ENCODE measurements at places on chromosomes 11 and 22.

DNA sequence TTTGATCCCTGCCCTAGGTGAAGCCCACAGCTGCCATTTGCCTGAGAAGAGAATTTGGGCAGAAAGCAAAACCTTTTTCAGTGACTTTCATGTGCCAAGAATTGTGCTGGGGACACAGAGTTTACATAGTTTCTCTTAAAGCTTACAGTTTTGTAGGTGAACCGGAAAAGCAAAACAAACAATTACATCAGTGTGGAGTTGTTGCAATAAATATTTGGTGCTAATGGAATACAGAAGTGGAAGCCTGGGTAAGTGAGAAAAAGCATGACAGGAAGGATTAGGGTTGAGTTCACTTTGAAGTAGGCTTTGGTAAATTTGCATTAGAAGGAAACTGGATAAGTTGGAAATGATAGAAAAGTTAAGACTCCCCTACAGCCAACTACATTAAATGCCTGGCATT lies 82.7 kb downstream of the RASSF10 start:
- DNase-seq = no peak

- no peak for DNase-seq
Measured at GRCh38 chr11:117087446-117087845, 10.8 kb downstream of the SIK3 start.

- DNase-seq = no peak
Measured at GRCh38 chr22:33869946-33870345, 50.3 kb downstream of the LARGE1 start.

DNA sequence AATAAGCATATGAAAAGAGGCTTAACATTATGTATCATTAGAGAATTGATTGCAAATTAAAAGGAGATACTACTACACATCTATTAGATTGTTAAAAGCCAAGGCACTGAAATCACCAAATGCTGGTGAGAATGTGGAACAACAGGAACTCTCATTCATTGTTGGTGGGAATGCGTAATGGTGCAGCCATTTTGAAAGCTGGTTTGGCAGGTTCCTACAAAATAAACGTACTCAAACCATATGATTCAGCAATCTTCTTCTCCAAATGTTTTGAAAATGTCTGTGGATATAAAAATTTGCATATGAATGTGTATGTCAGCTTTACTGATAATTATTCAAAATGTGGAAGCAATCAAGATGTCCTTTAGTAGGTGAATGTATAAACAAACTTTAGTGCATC lies 176.4 kb upstream of the PLET1 start:
- no peak for DNase-seq

- peak; percentile 91 for DNase-seq
Measured at GRCh38 chr11:94876645-94877442, 96.5 kb downstream of the CWC15 start.

GRCh38 chr11:130477586-130478203 lies 29.2 kb downstream of the ADAMTS15 start:
- DNase-seq = no peak

- no peak for DNase-seq
Measured at GRCh38 chr22:40592352-40593113, 44.0 kb downstream of the MRTFA start.

DNA sequence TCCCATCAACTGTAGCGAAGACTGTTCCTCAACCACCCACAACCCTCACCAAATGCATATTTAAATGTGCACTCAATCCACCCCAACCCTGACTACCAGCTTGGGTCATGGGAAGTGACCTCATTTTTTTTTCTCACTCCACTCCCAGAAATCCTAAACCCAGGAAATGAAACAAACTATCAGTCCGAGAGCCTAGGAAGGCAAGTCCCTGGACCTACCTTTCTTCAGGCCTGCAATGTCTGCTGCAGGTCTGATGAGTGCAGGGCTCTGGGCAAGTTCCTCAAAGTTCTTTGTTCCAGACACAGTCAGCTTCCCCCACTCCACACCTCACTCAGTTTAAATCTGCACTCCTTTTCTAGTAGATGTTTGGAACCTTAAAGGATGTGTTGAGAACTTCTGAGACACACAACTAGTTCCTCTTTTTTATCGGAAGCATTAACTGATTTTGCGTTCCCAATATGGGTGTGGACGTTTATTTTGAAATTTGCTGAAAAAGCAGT lies at the start of gene MS4A4E:
TSS of gene MS4A4E (minus strand) at position 398 of the 500 bp plus-strand sequence. CDS start 13,082 bp downstream, outside the sequence.
- DNase-seq = no peak

DNA sequence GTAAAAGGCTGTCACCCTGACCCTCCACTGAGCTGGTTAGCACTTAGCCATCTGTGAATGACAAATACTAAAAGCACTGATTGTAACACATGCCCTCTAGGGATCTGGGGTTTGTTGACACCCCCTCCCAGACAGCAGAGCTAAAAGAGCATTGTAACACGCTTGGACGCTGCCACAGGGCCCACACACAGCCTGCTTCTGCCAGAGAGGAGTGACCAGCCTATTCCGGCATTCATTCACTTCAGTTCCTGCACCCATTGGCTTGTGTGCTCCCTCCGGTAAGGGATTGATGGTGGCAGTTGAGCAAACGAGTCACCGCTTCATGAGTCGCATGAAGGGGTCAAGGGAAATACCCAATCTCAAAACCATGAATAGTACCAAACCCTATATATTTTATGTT lies 15.8 kb downstream of the OR10D3 start:
- DNase-seq = no peak

DNA sequence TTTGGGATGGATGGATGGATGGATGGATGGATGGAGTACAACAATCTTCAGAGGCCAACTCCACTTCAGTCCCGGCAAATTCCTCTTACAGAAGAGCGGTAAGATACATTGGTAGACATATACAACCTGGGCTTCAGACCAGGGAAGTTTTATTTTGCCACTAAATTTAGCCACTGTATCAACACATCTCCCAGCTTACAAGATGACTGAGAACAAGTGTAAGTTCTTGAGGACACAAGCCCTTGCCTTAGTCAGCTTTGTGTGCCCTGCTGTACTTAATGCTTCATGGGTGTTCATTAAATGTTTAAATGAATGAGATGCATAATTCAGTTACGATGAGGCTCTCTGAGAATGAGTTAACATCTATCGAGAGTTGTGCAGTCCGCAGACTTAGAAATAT lies 127.7 kb downstream of the COMMD9 start:
- DNase-seq = no peak

GRCh38 chr11:1581976-1582375 lies 3.1 kb downstream of the KRTAP5-1 start:
- no peak for DNase-seq

- DNase-seq = no peak
Measured at GRCh38 chr11:45185228-45185729, 38.8 kb downstream of the PRDM11 start.

- no peak for DNase-seq
Measured at GRCh38 chr11:95469258-95469657, 238.3 kb upstream of the SESN3 start.

DNA sequence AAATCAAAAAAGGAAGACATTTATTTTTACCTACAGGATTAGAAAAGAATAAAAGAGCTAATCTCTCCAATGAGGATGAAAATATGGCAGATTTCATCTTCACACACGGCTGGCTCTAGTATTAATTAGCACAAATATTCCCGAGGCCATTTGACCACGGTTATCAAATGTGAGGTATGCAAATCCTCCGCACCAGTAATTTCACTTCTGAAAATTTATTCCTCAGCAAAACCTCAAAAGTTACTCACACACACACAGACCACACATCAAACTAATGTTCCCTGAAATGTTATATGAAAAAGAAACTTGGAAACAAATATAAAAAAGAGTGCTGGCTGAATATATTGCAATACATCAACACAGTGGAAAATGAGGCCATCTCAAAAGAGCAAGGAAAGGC lies 32.8 kb downstream of the CELSR1 start:
- no peak for DNase-seq

GRCh38 chr11:120430146-120430545 lies 81.4 kb upstream of the GRIK4 start:
- DNase-seq = no peak

- no peak for DNase-seq
Measured at GRCh38 chr11:119964136-119965025, 173.5 kb downstream of the TRIM29 start.

All from GM04504 (cell line).